GM13976 (cell line): ENCODE measurements at places on chromosomes 4 and X.

DNA sequence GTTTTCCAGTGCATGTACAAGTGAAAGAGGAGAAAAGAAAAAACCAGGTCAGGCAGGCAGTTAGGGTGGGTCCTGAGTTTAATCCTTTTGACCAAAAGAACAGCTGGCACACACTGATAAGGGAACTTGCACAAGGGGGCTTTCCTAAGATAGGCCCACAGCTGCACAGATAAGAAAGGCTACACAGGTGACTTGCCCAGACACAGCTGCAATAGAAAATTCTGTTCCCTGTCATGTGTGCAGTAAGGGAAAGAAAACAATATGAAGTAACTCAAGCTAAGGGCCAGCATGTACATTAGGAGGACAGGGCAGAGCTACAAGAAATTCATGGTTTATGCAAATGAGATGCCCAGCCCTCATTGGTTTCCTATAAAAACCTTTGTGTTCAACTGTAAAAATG lies 32.9 kb downstream of the LUZP4 start:
- DNase-seq: no peak

DNA sequence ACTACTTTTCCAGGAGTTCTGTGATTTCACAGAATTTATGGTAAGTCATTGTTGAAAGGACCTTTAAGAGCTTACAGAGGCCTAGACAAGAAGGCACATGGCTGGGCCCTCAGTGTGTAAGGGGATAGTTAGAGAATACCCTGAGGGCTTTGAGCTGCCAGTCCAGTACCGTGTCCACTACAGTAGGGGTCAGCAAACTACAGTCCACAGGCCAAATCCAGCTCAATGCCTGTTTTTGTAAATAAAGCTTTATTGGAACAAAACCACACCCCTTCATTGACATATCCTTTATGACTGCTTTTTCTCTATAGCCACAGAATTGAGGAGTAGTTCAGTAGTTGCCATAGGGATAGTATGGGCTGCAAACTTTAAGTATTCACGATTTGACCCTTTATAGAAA lies 176.2 kb downstream of the MID1 start:
- no peak for DNase-seq

- no peak for DNase-seq
These were observed 111.6 kb upstream of the CXCL13 start for GRCh38 chr4:77493829-77494551.

GRCh38 chr4:112916868-112917267 lies 132.6 kb upstream of the ANK2 start:
- no peak for DNase-seq

DNA sequence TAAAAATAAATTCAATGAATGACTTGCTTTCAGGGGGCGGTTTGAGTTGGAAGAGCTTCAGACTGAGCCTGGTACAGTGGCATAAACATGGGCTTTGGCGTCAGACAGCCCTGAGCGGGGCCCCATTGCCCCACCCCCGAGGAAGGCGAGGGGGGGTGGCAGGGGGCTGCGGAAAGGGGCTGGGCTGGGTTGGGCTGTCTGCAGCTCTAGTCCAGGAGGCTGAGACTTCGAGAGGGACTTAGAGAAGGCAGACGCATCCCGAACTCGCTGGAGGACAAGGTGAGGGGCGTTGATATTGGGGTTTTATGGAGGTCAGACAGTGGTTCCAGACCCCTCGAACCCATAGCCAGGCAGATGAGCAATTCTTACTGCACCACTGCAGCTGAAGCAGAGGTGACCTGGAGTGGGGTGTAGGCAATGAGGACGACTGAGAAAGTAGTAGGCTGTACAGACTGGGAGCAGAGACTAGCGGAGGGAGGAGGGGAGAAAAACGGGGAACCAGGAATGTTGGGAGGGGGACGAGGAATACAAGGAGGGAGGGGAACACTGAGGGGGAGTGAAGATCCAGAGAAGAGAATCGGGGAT lies at the start of gene MAGED2:
MAGED2 (plus strand) TSS at position 222 of the 585 bp plus-strand sequence. CDS start 1,587 bp downstream, outside the sequence.
- no peak for DNase-seq

GRCh38 chrX:132848296-132848970 lies 110.0 kb downstream of the HS6ST2 start:
- no peak for DNase-seq

DNA sequence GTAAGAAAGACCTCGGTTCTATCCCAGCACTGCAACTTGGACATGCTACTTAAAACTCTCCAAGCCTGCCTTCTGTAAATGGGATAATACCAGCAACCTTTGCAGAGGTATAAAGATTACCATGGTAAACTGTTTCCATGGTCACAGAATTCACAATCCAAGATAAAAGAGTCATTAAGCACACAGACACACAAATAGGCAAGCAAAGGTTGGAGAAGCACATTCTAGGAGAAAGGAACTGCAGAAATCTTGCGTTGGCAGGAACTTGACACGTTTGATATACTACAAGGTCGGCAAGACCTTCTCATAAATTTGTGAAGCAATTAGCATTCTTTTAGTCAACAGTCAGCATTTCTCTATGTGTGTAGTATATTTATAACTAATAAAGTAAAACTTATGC lies 12.3 kb upstream of the CHRNA9 start:
- no peak for DNase-seq

DNA sequence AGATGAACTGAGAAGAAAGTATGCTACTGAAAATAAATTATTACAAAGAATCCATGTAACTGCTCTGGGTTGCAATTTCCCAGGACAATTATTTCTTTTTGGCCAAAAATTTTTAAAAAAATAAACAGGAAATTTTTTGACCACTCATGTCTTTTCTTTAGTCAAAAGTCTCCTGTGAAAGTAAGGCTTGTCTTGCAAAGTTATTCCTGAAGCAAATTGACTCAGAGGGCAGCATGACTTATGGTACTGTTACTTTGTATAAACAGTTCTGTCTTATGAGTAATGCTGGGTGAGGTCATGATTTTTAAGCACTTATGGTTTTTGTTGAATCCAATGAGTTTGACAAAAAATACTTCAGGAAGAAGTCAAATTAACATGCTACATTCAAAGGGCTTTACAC lies 292.8 kb upstream of the ARSJ start:
- DNase-seq: no peak

DNA sequence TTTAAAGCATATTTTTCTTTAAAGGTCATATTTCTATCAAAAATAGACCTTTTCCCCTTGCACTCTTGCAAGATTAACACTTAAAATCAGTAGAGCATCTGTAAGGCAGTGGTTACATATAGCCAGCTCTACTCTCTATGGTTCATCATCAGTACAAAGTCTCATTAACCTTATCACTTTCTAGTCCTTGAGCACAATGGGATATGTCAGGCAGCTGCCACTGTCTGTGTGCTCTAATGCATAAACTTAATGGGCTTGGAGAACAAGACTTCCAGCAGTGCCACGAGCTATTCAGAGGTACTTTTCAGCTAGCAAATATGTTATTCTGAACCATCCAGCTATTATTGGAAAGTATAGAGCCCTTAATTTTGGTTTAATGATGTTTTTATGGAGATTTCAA lies 393.7 kb downstream of the GASK1B start:
- DNase-seq: no peak

- DNase-seq: no peak
These were observed 17.6 kb downstream of the SH3TC1 start for GRCh38 chr4:8216443-8217245.

DNA sequence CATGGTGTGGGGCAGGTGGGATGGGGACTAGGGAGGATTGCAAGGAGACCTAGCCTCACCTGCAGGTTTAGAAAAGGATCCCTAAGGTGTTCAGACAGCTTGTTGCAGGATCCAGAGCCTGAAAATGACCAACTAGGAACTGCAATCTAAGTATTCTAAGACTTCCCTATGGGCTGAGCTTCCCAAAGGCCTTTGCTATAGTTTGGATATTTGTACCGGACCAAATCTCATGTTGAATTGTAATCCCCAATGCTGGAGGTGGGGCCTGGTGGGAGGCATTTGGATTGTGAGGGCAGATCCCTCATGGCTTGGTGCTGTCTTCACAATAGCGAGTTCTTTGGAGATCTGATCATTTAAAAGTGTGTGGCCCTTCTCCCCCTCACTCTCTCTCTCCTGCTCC lies 52.1 kb downstream of the GPC3 start:
- DNase-seq: no peak

DNA sequence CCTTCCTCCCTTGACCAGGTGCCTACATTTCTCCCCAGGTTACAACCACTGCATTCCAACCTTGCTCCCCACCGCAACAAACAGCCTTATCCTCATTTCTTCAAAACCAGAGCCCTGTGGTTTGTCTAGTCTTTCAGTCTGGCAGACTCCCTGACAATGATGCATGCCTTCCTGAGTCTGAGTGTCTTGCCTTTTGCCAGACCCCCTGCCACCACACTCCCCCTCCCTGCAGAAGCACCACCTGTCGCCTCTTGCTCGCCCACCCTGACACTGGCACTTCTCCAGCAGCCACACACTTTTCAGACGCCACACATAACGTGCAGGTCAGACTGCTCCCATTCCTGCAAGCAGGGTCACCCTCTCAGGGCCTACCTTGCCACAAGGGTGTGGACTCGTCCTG lies 349.2 kb upstream of the NOCT start:
- no peak for DNase-seq

DNA sequence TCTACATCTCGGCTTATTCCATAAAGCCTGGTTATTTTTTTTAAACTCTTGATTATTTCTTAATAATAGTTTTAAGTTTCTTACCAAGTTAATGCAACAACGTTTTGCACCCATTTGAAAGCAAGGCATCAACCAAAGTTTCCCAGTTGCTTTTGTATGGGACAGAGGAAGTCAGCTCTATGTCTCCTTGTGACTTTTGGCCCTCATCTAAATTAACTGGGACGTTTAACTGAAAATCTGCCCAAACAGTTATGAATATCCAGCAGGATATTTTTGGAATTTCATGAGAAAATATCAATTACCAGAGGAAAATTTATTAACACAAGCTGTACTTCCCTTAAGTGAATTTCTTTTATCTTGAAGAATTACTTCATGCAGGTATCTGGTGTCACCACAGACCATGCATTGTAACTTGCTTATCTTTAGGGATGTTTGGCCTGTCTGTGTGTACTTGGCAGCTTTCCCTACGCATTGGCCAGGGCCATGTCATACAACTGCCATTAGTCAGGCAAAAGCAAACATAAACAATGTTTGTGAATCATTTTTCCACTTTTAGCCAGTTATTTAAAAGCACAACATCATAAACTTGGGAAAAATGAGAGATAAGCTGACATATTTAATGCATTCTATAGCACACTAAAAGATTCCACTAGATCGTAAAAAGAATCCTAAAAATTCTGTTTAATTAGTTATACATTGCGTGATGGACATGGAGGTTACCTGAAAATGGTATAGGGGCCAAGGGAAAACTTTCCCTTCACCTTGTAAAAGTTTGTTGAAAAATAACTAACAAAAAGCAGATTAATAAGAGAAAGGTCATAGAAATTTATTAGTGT lies 101.4 kb upstream of the PDE5A start:
- no peak for DNase-seq

GRCh38 chr4:96099031-96099430 lies 259.1 kb downstream of the PDHA2 start:
- DNase-seq: no peak

GRCh38 chrX:20265726-20266681 lies 705 bp downstream of the RPS6KA3 start:
- DNase-seq: peak; percentile 33

- DNase-seq: no peak
These were observed 255.8 kb upstream of the TENM3 start for GRCh38 chr4:181987392-181987791.

DNA sequence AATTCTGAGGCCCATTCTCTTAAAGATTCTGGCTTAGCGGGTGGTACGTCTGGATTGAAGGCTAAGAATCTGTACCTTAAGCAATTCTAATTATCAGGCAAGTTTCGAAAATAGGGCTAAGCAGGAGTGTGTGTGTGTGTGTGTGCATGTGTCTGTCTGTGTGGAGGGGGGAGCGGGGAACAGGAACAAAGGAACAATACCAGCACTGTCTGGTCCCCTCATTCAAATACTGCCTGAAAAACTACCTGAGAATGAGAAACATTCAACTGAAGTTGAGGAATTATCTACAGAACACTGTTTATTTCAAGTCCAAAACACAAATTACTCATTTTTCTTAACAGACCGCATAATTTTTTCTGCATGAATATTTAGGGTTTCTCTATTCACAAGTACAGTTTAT lies 18.6 kb downstream of the PGRMC2 start:
- DNase-seq: no peak

DNA sequence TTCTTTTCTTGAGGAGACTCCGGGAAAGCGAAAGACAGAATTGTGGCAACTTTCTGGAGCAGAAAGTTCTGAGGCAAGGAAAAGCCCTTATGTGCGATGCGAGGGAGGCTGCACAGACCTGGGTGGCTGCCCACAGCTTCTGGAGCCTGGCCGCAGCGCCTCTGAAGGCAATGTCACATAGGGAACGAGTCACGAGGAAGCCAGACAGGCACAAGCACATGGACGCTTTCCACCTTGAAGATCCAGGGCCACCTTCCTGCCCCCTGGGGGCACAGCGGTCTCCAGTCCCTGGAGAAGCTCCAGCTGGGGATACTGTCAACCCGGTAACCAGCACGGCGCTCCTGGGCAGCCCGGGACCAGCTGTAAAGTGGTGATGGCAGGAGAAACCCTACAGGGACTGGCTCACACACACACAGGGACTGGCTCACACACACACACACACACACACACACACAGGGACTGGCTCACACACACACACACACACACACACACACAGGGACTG lies 69.8 kb downstream of the MTNR1A start:
- no peak for DNase-seq

DNA sequence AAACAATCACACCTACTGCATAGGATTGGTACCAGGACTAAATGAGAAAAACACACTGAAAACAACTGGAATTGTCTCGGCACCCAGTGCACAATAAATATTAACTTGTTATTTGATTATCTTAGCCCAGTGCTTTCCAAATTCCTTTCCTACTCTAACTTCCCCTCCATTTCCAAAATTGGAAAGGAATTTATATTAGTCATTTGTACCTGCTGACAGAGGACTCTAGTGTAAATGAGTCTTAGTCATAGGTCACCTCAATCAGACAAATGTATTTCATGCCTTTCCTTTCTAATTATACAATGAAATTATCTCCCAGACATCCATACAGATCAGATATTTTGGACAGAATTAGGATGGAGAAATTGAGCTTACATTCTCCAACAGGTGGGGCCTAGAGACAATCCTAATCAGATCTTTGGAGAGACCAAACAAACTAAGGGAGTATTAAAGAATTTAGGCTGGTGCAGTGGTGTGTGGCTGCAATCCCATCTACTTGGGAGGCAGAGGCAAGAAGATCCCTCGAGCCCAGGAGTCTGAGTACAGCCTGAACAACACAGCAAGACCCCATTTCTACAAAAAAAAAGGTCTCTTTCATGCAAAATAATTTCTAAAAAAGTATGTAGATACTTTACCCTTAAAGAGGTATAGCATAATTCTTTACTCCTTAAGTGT lies 10.1 kb downstream of the SH3D19 start:
- DNase-seq: no peak

DNA sequence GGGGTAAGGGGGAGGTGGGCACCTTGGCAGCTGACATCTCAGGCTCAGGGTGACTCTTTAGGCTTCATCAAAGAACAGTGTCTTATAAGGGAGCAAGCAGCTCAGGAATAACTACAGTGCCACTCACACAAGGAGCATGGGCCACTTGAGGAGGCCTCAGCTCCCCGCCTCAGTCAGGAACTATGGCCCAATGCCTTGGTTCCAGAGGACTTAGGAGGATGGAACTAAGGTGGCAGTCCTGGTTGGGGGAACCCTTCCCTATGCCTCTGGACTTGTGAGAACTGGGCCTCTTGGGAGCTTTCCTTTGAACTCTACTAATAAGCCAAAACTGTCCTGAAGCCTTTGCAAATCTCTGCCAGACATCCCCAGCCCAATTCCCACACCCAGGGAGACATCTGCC lies 160.6 kb downstream of the EFNB1 start:
- no peak for DNase-seq

GRCh38 chr4:101593666-101594065 lies 196.9 kb upstream of the BANK1 start:
- no peak for DNase-seq

GRCh38 chrX:53713987-53714579 lies 27.6 kb upstream of the HUWE1 start:
- DNase-seq: peak; percentile 24
